ENCODE measurements at places on chromosomes 5 and 9.

DNA sequence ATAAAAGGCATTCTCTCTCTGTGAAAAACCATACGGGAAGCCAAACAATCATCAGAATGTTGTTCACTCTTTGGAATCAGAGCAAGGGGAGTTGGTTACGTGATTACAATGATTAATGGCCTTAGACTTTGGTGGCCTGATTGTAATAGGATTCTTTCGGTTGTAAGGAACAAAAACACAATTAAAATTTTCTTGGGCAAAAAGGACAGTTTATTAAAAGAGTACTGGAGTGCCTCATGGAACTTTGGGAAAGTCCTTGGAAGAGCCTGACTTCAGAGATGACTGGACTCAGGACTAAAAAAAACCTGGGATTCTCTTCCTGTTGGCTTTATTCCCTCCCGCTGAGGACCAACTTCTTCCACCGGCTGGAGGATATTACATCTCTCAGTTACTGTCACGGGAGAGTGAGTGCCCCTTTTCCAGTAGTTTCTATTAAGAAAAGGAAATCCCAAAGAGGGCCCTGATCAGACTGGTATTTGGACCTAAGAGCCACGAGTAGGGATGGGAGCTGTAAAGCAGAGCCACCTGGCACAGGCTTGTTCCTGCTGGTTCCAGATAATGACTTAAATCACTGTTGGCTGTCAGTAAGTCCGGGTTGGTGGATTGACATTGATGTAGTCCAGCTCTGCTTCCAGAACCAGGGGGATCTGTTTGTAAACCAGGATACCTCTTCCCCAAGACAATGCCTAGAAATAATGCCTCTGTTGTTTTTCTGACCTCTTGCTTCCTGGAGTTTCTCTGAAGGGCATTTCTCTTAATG is 53.9 kb downstream of the CFAP95 start:
- no peak for DNase-seq

- no peak for DNase-seq
Observed at GRCh38 chr9:131603711-131604439, 58.6 kb downstream of the PRRT1B start.

DNA sequence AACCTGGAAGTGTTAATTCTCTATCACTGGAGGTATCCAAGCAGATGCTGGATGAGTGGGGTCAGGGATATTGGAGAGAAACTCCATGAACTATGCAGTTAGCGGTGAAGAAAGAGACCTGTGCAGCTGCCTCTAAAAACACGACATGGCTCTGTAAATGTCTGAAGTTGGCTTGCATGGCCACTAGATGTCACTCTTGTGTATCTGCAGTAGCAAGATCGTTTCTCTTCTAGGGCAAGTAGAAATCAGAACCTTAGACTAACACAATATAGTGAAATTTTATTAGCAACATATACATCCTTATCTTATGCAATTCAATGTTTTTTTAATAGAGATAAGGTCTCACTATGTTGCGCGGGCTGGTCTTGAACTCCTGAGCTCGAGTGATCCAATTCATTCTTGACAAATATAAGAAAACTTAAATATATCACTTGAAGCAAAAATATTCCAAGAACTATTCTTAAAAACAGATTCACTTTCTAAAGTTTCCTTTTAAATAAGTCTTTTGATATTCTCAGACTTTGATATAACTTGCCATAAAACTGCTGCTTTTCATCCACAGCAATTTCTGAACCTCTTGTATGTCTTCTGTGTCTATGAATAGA is 2.9 kb downstream of the OR2S2 start:
- peak; percentile 71 for DNase-seq

DNA sequence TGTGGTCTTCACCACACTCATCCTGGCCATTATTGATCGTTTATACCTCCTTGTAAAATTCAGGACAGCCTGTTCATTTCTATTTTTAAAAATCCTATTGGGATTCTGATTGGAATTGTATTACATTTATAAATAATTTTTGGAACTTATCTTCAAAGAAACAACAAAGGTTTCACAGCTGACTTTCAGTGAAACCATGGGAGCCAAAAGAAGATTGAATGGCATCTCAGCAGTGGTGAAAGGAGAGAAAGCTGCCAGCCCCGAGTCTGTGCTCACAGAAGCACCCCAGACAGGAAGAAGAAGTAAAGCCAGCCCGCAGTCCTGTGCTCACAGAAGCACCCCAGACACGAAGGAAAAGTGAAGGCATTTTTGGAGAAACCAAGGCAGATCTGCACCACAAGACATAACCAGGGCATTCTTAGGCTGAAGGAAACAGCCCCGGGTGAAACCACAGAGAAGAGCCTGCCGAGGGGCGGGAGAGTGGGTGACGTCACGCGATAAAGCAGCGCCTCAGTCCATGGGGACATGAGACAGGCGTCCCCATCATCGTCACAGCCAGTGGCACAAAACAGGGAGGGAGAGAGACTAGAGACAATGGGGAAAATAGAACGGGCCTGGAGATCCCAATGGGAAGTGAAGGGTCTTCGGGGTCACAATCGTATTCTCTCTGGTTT is 42.5 kb upstream of the SLC9A3 start:
- DNase-seq = no peak

- DNase-seq = no peak
Observed at GRCh38 chr9:37382161-37382981, 40.1 kb upstream of the GRHPR start.

- no peak for DNase-seq
Observed at GRCh38 chr9:137167277-137167746, 2.5 kb downstream of the LRRC26 start.

- DNase-seq = no peak
Observed at GRCh38 chr9:17622141-17622540, 43.3 kb downstream of the SH3GL2 start.

DNA sequence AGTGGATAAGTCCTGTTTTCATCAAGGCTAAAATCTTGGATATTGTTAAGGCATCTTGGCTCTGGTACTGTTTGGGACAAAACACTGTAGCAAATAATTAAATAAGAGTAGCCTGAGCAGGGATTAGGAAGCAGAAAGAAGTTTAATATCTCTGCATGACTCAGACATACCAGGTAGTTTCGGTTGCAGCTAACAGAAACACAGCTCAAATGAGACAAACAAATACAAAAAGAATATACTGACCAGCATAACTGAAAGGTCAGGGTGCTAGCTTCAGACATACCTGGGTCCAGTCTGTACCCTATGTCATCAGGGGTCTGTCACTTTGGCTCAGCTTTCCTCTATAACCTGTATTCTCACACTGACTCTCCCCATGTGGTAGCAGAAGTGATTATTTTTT is 156.4 kb upstream of the MAP3K1 start:
- no peak for DNase-seq

DNA sequence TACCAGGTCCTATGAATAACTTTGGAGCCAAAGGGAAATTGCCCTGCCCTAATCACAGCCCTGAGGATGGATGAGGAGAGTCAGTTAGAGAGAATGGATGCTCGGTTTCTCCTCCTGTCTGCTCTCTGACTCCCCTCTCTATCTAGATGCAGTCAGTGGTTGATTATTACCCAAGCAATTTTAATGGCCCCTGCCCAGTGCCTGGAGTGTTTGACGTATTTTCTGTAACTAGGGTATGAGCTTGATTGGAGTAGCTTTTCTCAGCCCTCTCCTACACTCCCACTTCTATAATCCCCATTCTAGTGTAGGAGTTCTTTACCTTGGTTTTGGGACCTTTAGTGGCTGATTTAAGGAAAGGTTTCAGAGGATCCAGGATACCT is 60.4 kb downstream of the DOCK2 start:
- no peak for DNase-seq

DNA sequence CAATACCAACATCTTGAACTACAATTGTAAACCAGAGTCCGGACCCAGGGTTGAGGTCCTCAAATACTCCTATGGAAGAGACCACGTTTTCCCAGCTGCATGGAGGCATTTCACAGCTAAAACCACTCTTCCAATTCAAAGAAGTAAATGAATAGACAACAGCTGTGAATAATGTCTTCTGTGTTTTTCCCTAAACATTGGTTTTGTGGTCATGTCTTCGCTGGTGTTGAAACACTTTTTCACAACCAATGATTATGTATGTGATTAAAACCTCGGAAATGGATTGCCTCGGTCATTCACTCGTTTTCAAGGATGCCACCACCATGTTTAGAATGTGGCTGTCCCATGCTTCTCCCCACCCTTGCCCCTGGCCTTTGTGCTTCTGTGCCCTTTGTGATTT is 9.4 kb upstream of the TENT4A start:
- DNase-seq = no peak

DNA sequence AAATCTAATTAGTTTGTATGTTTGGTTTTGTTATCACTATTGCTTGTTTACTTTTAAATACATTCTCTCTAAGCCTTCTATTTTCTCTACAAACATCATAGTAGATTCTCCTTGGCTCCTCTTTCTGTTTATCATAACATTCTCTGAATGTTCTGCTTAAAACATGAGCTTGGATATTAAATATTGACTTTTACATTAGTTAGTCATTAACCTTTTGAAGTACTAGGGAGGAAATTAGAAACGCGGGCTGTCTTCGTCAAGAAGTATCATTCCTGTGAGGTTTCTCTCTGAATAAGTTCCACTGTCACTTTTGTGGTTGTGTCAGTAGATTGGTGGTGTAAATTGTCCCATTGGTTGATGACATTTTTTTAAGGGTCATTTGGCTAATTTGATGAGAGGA is 821.5 kb downstream of the EFNA5 start:
- DNase-seq = no peak

- no peak for DNase-seq
Observed at GRCh38 chr5:171261361-171261760, 47.7 kb upstream of the TLX3 start.

GRCh38 chr5:68290260-68290674 is 74.7 kb downstream of the PIK3R1 start:
- DNase-seq = peak; percentile 55

DNA sequence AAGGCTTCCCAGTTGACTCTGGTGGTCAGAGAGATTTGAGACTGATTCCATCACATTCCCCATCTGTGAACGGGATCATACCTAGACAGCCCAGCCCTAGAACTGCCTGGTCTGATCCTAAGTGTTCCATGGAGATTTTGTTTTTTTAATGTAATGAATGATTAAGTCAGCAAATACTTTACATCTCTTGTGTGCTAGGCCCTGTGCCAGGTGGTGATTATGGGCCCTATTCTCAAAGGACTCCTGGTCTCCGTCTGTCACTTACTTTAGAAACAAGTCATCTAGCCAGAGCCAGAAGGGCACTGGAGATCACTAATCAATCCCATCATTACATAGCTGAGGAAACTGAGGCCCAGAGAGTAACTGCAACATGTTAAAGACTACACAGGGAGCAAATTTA is 1.1 kb upstream of the GPX3 start:
- no peak for DNase-seq

DNA sequence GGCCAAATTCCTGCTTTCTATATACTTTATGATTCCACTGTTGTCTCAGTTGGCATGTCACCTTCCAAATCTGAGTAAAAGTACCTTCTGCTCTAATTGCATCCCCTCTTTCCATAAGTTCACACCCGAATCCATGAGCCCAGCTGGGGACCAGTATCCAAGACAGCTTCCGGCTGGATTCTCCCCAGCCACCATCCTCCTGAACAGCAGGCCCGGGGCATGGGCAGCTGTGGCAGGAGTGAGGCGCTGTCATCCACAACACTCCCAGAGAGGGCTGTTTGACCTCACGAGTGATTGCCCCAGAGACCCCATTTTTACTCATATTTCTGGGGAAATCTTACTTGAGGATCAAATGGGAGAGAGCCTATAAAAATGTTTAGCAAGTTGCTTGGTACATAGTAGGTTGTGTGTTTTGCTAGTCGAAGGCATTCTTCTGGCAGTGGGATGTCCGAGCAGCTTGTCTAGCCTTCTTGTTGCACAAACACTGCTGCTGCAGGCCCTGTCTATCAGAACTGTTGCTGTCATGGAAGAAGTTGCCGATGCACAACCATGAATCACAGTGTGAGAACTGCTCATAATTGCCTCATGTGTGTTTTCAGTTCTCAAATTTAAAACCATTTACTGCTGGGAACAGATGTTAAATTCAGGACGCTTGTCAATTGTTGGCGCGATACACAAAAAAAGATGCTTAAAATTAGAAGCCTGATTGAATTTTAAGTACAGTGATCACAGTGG is 93.8 kb downstream of the HSPA4 start:
- no peak for DNase-seq

- no peak for DNase-seq
Observed at GRCh38 chr9:112403614-112404201, 23.8 kb downstream of the HSDL2 start.

DNA sequence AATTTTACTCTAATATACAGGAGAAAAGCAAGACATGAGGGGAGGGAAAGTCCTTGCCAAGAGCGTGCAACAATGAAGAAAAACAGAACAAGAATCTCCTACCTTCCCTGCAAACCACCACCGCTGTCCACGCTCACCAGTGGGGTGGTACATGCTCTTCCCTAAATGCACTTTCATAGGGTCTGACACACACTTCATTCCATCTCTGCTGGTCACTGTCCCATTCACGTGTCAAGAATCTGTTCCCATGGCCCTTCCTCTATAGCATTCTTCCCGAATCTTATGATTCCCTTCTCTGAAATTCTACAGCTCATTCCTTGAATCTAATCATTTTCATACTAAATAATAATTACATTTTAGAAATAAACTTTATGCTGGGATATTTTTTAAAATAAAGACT is 11.4 kb upstream of the DNAH5 start:
- no peak for DNase-seq

DNA sequence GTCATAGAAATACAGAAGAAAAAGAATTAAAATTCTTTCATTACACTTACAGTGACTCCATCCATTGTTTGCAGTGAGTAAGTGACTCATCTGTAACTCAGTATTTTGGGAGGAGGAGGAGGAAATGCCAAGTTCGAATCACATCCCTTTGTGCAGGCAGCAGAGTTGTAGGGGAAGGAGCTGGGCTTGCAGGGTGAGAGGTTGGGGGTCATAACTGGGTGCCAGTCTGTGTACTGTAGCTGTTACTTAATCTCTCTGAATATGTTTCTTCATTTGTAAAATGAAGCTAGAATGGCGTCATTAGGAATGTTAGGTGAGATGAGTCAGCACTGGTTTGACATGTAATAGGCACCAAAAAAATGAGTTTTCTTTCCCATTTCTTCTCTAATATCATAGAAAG is 235.7 kb upstream of the ADAMTSL1 start:
- no peak for DNase-seq

GRCh38 chr9:69580582-69581214 is 91.5 kb downstream of the APBA1 start:
- no peak for DNase-seq

GRCh38 chr5:13994621-13995253 is 50.2 kb upstream of the DNAH5 start:
- no peak for DNase-seq

- DNase-seq = no peak
Observed at GRCh38 chr5:158769696-158770095, 330.0 kb downstream of the EBF1 start.

DNA sequence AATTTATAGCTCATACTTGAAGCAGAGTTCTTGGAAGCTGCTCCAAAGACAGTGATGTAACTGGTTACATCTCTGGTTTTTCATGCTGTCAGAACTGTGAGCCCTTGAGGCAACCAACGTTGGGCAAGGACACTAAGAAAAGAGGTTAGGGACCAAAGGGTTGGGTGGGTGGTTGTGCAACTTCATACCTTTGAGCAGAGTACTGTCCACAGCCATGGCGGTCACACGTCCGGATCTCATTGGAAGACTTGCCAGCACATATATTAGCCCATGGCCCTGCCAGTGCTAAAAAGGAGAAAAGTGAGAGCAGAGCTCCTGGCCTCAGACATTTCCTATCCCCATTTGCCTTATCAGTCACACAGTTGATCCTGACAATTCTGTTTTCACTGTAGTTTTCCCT is 2.1 kb downstream of the LECT2 start:
- DNase-seq = no peak
